T-helper 22 cell (primary cell): ENCODE measurements at places on chromosomes 16 and 17.

DNA sequence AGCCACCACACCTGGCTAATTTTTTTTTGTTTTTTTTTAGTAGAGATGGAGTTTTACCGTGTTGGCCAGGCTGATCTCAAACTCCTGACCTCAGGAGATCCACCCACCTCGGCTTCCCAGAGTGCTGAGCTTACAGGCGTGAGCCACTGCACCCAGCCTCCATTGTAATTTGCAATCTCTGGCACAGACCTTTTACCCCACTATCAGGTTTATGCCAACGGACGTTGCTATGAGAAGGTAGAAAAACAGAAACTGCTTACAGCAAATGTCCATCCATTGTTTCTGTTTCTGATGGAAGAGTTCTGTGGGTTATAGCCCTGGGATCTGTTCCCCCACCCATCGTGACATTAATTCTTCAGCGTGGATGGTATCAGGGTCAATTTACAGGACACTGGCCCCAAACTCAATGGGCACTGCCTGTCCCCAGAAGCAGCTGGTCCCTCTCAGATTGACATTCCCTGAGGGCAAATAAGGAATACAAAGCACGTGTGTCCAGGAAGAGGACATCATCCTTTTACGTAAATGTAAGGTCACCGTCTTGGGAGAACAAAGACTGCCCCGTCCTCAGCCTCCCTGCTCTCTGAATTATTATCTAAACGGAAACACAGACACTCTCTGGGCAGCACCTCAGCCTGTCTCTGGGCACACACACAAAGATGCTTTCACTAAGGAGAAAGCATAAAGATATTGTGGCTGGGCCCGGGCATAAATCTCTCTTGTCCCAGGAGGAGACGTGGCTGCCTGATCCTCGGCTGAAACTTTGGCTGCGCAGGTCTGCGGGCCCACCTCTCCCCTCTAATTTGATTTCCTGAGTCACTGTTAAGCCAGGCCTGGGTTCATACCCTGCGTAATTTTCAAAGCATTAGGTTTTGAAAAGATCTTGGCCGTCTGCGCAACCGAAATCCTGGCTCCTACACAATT lies 5.2 kb downstream of the KCNG4 start:
- no peak for DNase-seq

DNA sequence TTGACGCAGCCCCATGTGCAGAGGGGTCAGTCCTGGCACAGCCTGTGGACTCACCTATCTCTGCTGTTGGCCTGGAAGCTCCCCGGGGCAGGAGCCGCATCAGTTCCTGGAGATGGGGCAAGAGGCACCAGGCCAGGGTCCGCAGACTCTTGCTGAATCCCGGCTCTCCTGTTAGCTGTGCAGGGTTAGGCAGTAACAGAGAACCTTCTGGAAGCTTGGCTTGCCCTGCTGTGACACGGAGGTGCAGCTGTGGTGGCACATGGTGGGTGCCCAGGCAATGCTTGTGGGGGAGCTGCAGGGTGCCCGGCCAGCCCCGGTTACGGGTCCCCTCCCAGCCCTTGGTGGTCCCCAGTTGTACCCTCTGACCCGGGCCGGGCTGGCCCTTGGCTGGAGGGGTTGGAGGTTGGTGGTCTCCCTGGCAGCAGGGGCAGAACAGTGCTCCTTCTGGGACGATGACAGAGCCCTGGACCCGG lies 26.0 kb upstream of the ZNF469 start:
- DNase-seq: no peak

DNA sequence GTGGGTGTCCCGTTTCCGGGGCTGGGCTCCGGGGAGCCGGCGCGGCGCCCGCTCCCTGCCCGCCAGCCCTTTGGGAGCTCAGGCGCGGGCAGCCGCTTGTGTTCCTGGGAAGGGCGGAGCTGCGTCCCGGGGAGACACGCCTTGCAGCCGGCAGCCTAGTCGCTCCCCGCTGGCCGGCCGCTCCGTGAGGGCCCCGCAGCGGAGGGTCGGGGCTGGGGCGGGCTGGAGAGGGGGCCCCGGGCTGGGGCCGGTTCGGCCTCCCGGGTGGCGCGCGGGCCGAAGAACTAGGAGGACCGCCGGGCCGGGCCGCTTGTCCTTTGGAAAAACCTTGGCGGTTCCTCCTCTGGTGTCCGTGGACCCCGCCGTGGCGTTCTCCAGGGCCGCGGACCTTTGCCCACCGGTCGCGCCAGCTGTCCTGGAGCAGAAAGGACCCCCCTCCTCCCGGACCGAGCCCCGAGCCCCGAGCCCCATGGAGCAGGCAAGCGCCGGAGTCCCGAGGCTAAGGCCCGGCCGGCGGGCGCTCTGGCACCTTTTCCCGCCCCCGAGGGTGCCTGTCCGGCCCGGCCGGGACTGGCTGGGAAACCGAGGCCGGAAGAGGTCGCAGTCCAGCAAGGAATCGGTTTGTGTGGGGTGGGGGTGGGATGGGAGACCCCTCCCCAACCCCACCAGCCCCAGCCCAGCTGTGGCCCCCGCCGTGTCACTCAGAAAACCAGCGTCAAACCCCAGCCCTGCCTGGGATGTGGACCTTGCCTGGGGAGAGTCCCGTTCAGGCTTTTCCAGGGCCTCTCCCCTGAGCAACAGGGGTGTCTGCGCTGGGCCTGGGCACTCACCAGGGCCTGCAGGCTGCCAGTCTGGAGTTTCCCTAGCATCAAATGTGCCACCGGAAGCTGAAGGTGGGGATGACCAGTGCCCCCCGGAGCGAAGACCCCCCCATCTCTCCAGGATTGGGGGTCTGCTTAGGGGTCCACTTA lies 6.8 kb upstream of the TBC1D3B start:
- DNase-seq: no peak

DNA sequence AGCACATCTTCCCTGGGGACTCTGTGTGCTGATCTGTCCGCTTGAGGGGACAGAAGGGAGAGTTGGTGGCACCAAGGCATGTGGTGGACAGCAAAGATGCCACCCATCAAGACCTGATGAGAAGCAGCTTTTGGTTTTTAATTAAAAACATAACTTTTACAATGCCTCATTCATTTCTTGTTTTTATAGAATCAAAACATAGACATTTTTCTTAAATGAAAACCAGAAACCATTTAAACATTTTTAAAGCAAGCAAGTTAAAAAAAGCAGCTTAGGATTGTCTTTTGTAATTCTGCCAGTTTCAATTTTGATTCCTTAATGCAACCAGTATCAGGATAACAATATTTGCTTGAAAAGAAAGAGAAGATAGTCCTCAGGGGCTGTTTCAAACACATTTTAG lies 123.7 kb upstream of the AXIN2 start:
- no peak for DNase-seq

DNA sequence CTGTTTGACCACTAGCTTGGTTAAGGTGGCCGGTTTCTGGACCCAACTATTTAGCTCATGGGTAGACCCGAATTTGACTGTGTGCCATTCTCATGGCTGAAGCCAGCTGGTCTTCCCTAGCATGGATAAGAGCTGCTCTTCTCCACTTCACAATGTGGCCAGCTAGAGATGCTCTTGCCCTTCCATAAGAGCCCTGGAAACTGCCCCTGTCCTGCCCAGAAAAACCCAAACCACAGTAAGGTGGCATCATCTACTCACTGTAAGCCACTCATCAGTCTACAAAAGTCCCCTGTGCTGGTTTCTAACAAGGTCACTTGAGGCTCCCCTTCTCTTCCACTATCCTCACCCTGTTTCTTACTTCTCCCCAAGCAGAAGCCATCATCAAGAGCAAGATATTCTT lies 165.1 kb downstream of the HS3ST2 start:
- DNase-seq: no peak
